ENCODE measurements at places on chromosomes 4 and X. TPM values are rescaled to one million over a fixed set of nuclear protein-coding genes. Genes with fewer than 3 reads are reported as not detected.

GRCh38 chr4:38670939-38671591 lies 7.1 kb downstream of the KLF3 start:
- no peak overlapping the region for H3K4me3 ChIP-seq
- no peak for DNase-seq
- H3K27ac ChIP-seq, result no peak overlapping the region
- no peaks in the 10 kb centered on the region for H3K36me3 ChIP-seq
- H3K4me1 ChIP-seq, result peaks cover 55% of the 10 kb centered on the region

DNA sequence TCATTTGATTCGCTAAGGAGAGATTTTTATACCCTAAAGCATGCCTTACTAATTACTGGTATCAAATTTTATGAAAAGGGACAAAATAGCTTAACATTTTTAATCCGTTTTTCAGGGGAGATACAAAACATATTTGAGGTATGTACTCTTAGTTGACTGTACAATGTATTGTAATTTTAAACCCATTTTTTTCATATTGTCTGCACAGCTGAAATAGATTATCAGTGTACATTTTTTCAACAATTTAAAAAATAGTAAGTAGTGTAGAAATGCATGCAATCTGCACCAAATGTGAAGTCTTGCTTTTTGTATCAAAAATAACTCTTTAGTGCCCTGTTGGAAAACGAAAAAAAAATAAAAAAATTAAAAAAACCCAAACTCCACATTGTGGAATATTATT lies 82.2 kb downstream of the TENM3 start:
- no peak overlapping the region for H3K4me3 ChIP-seq
- no peaks in the 10 kb centered on the region for H3K27me3 ChIP-seq
- no peak for DNase-seq
- H3K27ac ChIP-seq, result no peak overlapping the region
- peaks cover 23% of the 10 kb centered on the region for H3K36me3 ChIP-seq
- H3K4me1 ChIP-seq, result no peaks in the 10 kb centered on the region

KIAA1210 gene
- not detected for total RNA-seq

DNA sequence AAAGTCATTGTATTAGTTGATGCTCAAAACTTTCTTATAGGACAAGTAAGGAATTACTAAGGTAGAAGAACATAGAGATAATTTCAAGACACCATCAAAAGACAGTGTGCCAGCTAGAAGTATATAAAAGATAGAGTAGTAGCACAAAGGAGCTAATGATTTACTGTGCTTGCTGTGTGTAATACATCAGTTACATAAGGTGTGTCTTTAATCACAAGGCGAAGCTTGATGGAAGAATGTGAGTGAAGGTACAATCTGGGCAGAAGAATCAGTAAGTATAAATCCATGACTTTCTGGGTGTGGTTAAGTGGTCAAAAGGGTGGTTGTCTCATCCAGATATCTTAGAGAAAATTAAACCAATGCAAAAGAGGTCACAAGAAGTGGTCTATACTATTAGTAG lies 95.1 kb upstream of the BOD1L1 start:
- H3K4me3 ChIP-seq, result no peak overlapping the region
- H3K4me1 ChIP-seq, result no peaks in the 10 kb centered on the region
- H3K36me3 ChIP-seq, result no peaks in the 10 kb centered on the region
- no peaks in the 10 kb centered on the region for H3K27me3 ChIP-seq
- DNase-seq, result no peak

DNA sequence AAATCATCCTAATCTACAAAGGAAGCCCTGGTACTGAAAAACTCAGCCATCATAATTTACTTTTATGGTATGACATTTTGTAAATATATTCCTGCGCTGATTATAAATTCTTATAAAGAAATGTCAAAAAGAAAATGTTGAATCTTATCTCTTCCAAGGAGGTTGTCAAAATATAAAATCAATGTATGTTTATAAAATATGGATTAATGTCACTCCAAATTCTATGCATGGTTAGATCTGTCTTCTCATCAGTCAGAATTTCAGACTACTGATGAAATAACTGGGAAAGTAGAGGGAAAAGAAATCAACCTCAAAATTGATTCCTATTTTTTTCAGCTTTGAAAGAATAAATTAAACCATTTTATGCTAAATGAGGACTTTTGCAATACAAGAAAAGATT lies 120.0 kb upstream of the MAB21L2 start:
- no peak for DNase-seq
- peaks cover 8% of the 10 kb centered on the region for H3K4me1 ChIP-seq
- no peak overlapping the region for H3K27ac ChIP-seq

DNA sequence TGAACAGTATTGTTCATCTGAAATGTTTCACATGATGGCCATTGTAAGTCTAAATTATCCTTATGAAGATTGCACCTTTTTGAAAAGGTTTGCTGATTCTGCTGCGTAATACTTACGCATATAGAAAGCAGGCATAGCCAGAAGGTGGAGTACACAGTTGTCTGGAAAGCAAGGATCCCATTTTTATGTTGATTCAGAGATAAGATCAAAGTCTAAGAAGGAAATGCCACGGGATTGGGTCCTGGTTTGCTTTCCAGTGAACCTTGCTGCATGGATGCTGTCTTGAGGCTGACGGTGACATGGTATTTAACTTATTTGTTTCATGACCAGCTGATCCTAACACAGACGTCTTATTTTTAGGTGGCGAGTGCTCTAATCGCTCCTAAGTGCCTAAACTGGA lies 15.5 kb downstream of the MAGEA9B start:
- no peaks in the 10 kb centered on the region for H3K36me3 ChIP-seq
- H3K4me3 ChIP-seq, result no peak overlapping the region
- H3K27me3 ChIP-seq, result no peaks in the 10 kb centered on the region
- H3K4me1 ChIP-seq, result no peaks in the 10 kb centered on the region
- no peak overlapping the region for H3K27ac ChIP-seq

CHRNA9 gene
- total RNA-seq, result not detected

DNA sequence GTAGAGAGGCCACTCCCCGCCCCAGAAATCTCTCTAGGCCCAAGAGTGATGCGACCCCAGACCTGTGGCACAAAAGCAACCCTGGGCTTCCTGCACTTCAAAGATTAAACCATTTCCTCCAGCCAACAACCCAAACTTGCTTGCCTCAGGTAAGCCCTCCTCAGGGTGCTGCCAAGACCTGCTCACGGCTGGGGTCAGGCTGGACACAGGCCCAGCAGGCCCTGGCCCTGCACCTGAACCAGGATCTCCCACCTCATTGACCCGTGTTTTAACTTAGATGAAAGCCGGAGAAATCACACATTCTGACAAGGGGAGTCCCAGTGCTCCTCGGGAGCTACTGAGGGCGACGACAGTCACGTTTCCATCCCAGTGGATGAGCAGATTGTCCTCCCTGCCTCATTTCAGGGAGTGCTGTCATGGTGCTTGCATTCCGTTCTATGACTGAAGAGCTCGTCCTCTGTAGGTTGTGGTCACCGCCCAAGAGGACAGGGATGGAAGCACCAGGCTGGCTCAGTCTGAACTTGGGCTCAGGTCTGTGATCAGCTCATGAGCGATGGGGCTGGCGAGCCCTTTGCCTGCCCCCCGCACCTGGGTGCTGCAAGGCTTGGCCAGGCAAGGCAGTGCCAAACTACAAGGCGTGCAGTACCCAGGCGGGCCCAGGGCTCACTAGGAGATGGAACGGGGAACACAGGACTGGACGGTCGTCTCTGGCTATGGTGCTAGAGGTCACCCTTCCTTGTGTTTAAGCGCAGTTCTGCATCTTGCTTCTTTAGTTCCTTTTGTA lies 25.9 kb downstream of the WDR1 start:
- peaks cover 2% of the 10 kb centered on the region for H3K4me1 ChIP-seq
- H3K27ac ChIP-seq, result no peak overlapping the region
- no peak overlapping the region for H3K4me3 ChIP-seq
- peaks cover 96% of the 10 kb centered on the region for H3K36me3 ChIP-seq
- no peak for DNase-seq

- no peaks in the 10 kb centered on the region for H3K36me3 ChIP-seq
- H3K4me1 ChIP-seq, result no peaks in the 10 kb centered on the region
- H3K27me3 ChIP-seq, result no peaks in the 10 kb centered on the region
- H3K4me3 ChIP-seq, result no peak overlapping the region
Observed at GRCh38 chr4:157363360-157363759, 142.8 kb downstream of the GRIA2 start.

DNA sequence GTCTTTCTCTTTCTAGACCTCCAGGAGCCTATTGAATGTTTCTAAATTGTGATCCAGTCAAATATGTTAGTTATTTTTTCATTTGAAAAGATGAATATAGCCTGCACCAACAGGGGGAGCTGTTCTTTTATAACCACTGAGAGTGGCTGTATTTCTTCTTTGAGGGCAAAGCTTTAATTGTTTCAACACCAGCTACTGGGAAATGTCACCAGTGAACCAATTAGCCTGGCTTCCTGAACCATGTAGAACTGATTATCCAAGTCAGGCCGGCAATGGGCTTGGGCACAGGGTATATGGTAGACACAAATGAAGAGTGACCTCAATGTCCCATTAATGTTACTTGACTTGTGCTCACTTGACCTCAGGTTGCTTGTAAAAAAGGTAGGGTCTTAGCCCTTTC lies 4.8 kb upstream of the DAPP1 start:
- H3K4me3 ChIP-seq, result no peak overlapping the region
- H3K27me3 ChIP-seq, result no peaks in the 10 kb centered on the region
- DNase-seq, result no peak
- H3K36me3 ChIP-seq, result no peaks in the 10 kb centered on the region
- peaks cover 13% of the 10 kb centered on the region for H3K4me1 ChIP-seq

- no peak overlapping the region for H3K27ac ChIP-seq
- H3K36me3 ChIP-seq, result no peaks in the 10 kb centered on the region
- H3K4me1 ChIP-seq, result peaks cover 21% of the 10 kb centered on the region
Observed at GRCh38 chr4:53905276-53905940, 159.0 kb downstream of the CHIC2 start.

DNA sequence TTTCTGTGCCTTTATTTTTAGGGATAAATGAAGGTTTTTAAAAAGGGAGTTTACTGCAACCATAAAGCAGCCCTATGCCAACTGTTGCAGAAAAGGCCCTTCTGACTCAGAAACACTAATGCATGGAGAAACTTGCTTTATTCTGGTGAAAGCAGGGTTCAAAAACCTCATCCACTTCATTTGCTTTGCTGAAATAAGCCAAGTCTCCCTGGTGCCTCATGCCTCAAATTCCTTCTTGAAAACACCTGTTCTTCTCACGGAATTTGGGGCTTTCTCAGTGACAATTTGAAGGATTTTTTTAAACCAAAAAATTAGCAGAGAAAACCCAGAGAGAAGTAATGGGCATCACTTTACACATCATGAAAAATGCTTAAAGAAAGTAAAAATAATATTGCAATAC lies 349.0 kb downstream of the PCDH7 start:
- no peaks in the 10 kb centered on the region for H3K4me1 ChIP-seq
- H3K27ac ChIP-seq, result no peak overlapping the region
- H3K4me3 ChIP-seq, result no peak overlapping the region

P2RY10 gene
- total RNA-seq, result not detected

GRCh38 chr4:155809835-155810234 lies 51.0 kb downstream of the GUCY1B1 start:
- no peak overlapping the region for H3K4me3 ChIP-seq
- no peaks in the 10 kb centered on the region for H3K36me3 ChIP-seq
- peaks cover 7% of the 10 kb centered on the region for H3K4me1 ChIP-seq
- no peak overlapping the region for H3K27ac ChIP-seq
- H3K27me3 ChIP-seq, result no peaks in the 10 kb centered on the region

GRCh38 chrX:128897621-128898020 lies 625.7 kb downstream of the SMARCA1 start:
- H3K4me1 ChIP-seq, result no peaks in the 10 kb centered on the region
- no peak for DNase-seq
- no peak overlapping the region for H3K27ac ChIP-seq
- no peaks in the 10 kb centered on the region for H3K27me3 ChIP-seq

NSUN7 gene
- total RNA-seq, result not detected

Measured in SJSA1 (cell line).